Activated T-helper 1 cell treated with anti-CD3 and anti-CD28 coated beads, Interleukin-2, amount 50 U/mL, for 16 hours (primary cell): ENCODE measurements at places on chromosomes 5 and 9.

DNA sequence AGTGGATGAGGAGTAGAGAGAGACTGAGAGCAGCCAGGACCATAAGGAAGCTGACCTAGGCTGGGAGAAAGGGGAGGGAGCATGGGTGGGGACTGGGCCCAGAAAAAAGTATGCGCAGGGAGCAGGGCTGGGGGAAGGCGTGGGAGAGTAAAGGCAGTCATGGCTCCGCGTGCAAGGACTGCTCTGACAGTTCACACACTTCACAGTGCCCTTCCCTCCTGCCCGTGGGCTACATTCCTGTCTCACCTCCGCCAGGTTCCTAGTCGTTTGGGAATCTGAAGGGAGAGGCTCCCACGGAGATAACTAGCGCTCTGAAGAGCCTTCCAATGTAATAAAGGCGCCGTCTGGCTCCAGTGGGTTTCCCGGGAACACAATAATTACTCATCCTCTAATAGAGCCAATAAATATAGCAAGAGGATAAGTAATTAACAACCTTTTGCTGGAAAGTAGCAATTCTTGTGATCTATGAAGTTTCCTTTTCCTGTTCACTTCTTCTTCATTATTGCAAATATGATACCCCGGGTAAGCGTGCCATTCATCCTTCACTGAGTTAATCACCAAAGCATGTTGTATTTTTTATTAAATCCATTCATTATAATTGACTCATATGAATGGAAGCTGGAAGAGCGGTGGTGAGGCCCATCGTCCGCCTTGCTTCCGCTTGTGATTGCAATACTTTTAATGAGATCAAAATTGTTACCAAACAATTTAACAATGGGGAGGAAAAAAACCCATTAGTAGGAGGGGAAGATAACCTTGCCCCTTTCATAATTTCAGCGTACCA, 39.3 kb downstream of the TTLL11 start:
- DNase-seq, result no peak

DNA sequence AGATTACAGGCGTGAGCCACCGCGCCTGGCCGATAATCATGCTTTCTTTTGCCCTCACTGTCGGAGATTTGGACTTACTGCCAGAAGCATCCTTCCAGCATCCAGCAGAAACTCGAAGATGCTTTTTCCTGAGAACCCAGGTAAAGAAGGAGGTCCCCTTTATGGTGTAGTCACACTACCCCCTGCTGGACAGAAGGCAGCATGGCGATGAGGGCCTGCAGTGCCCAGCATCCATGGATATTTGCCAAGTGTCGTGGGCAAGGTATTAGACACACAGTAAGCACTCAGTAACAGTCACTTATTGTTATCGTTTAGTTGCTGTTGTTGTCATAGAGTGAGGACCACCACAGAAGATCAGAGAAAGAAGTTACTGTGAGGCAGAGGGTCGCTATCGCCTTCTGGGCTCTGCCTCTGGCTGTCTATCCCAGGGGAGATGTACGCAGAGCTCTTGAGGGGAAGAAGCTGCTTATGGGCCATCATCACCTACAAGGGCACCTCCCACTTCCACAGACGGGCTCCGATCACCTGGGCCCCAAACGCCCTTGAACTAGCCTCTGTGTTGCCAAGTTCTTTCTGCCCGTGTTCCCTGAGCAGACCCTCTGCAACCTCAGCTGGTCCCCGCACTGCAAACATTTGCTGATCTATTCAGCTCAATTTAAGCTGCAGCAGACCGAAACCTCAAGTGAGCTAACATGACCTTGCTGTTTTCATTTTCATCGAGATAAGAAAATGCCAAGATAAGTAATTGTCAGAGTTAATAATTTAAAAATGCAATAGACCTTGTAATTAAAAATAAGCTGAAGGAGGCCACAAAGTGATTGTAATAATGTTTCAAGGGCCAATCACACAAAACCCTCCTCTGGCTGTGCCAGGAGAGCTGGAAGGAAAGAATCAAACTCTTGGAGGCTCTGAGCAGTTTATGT, 23.9 kb downstream of the C5orf15 start:
- no peak for DNase-seq

- no peak for DNase-seq
Measured at GRCh38 chr9:98995059-98995671, 51.5 kb downstream of the COL15A1 start.

- no peak for DNase-seq
Measured at GRCh38 chr5:114060866-114061265, 301.0 kb upstream of the KCNN2 start.

- no peak for DNase-seq
Measured at GRCh38 chr9:27194401-27195091, 85.5 kb downstream of the TEK start.

GRCh38 chr9:134502809-134503211, 138.8 kb upstream of the COL5A1 start:
- no peak for DNase-seq

GRCh38 chr5:3011764-3012017, 260.2 kb upstream of the IRX2 start:
- no peak for DNase-seq

GRCh38 chr5:5387777-5388176, 34.7 kb upstream of the ICE1 start:
- DNase-seq, result no peak

GRCh38 chr5:96968614-96969013, 32.7 kb downstream of the LNPEP start:
- DNase-seq, result no peak
